ENCODE measurements at places on chromosomes 2 and 18. TPM values are rescaled to one million over a fixed set of nuclear protein-coding genes. Genes with fewer than 3 reads are reported as not detected.

- DNase-seq, result peak; percentile 26
These were observed 293.1 kb downstream of the CDCA7 start for GRCh38 chr2:173647681-173648311.

GRCh38 chr2:172230889-172231401 lies 128.2 kb upstream of the DLX2 start:
- no peak for DNase-seq

DNA sequence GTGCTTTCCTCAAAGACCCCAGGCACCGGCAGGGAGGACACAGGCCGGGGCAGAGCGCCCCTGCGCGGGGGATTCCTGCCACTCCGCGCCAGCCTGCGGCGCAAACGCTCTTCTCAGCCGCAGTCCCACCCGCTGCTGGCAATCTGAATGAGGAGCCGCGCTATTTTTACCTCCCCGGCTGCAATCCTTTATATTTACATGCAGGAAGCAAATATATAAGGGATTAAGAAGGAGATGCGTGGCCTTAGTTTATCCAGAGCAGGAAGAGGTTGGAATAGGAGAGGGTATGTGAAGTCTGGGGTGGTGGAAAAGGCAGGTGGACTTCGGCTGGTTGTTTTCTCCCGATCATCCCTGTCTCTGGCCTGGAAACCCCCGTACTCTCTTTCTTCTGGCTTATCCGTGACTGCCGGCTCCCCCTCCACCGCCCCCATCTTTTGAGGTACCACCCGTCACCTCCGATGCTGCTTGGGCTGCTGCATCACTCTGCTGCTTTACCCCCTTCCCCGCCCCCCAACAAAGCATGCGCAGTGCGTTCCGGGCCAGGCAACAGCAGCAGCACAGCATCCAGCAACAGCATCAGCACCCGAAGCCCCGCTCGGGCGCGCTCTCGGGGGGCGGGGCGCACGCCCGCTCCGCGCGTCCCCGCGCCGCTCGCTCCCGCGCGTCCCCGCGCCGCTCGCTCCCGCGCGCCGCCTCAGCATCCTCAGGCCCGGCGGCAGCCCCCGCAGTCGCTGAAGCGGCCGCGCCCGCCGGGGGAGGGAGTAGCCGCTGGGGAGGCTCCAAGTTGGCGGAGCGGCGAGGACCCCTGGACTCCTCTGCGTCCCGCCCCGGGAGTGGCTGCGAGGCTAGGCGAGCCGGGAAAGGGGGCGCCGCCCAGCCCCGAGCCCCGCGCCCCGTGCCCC lies at the start of gene ADAM23:
ADAM23 (plus strand) TSS at position 700 of the 902 bp plus-strand sequence. CDS start 335 bp downstream, outside the sequence.
- DNase-seq, result peak; percentile 76

DNA sequence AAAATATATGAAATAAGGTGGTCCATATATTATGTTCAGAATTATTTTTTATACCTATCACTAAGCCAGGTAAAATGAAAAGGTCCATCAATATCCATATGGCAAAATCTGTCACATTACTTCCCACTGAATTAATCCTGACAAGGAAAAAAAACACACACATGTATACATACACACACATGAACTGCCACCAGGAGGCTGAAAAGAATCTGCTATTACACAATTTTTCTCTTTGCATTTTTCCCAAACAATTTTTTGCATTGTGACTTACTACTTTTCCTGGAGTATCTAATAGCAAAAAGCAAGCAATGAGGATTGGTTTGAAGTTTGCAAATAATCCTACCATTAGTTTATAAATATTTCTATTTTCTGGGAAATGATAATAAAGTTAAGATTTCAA lies 128.2 kb upstream of the CD226 start:
- DNase-seq, result no peak

GRCh38 chr2:105379741-105380186 lies 19.1 kb downstream of the FHL2 start:
- no peak for DNase-seq

- DNase-seq, result no peak
These were observed 22.4 kb upstream of the CCBE1 start for GRCh38 chr18:59719544-59720181.

DNA sequence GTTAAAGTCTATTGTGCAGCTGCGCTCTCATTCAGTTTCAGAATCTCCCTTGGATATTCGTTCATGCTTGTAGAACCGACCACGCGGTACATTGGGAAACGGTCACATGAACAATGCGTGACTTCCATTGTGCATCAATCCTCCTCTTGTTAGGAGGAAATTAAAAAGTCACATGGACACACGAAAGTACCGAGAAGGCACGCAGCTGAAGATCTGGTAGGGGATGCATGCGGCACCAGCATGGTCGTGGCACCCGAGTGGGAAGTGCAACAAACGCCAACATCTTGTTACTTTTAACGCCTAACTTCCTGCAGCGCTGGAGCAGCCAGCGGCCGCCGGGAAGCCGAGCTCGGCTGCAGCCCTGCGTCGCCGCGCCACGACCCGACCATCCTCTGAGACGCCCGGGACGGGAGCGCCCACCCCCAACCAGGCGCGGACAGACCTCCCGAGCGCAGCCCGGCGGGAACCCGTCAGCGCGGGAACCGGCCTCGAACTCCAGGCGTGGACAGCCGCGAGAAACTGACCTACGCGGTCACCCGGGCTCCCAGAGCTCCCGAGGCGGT lies 412 bp downstream of the OSBPL1A start:
- DNase-seq, result peak; percentile 65

CCDC68 gene
- polyA plus RNA-seq, result 7.8 TPM

ACTG2 gene
- polyA plus RNA-seq, result 44.5 TPM
